ENCODE measurements at places on chromosomes 16 and 17.
A peak's percentile ranks its signal among the peaks of the same experiment; 100 is the strongest.

DNA sequence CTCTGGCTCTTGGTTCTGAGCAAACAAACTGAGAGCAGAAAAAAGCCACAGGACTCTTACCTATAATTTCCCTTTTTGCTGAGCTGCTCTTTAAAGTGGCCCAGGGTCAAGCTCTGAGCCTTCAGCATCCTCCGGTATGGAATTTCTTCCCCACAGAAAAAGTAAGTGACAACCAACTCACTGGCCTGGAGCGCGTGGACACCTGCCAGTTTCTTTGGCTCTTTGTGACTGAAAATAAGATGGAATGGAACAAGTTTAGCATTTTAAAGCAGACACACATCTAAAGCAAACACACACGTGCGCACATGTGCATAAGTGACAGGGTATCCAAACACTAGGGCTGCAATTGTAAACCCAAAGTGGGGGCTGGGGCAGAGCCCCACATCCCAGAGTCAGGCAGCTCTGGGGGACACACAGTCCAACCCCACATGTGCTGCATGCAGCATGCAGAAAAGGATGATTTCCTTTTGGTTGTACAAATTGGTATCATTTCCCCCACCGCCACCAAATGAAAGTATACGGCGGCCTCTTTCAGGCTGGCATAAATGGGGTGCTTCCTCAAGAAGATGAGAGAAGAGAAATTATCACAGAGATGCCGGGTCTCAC is 27.5 kb downstream of the AXIN2 start:
- no peak for DNase-seq

GRCh38 chr17:81808778-81809555 is 5.0 kb downstream of the GCGR start:
- DNase-seq, result no peak

DNA sequence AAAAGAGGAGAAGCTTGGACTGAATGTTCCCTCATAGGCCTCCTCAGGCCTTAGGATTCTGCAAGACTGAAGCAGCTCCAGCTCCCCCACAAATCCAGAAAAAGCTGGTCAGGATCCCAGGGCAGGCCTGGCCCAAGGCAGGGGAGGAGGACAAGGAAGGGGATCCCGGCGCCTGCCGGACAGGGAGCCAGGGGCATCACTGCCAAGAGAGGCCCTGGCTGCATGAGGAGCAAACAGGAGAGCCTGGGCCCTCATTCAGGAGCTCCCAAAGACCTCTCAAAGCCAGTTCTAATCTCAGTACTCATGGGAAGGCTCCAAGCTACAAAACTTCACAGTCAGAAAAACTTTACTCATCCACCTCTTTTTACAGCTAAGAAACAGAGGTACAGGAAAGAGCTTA is 67.3 kb downstream of the ZNF423 start:
- DNase-seq, result no peak

- peak; percentile 34 for DNase-seq
These were observed 141.1 kb downstream of the RGS9 start for GRCh38 chr17:65278050-65278819.

DNA sequence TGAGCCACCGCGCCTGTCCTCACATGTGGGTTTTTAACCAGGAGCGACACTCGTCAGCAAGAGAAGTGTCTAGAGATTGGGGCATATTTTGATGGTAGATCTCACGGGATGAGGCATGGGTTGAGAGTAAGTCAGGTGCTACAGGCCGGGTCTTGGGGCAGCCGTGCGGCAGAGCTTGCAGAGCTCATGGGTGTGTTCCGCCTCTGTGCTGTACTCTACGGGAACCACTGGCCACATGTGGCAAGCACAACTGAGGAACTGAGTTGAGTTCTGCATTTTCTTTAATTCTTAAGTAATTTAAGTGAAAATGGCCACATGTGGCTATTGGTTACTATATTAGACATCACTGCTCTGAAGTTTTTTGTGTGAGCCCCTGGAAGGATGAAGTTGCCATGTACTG is 9.6 kb downstream of the CLUAP1 start:
- no peak for DNase-seq

GRCh38 chr16:81457326-81458133 is 12.9 kb downstream of the CMIP start:
- DNase-seq, result no peak

DNA sequence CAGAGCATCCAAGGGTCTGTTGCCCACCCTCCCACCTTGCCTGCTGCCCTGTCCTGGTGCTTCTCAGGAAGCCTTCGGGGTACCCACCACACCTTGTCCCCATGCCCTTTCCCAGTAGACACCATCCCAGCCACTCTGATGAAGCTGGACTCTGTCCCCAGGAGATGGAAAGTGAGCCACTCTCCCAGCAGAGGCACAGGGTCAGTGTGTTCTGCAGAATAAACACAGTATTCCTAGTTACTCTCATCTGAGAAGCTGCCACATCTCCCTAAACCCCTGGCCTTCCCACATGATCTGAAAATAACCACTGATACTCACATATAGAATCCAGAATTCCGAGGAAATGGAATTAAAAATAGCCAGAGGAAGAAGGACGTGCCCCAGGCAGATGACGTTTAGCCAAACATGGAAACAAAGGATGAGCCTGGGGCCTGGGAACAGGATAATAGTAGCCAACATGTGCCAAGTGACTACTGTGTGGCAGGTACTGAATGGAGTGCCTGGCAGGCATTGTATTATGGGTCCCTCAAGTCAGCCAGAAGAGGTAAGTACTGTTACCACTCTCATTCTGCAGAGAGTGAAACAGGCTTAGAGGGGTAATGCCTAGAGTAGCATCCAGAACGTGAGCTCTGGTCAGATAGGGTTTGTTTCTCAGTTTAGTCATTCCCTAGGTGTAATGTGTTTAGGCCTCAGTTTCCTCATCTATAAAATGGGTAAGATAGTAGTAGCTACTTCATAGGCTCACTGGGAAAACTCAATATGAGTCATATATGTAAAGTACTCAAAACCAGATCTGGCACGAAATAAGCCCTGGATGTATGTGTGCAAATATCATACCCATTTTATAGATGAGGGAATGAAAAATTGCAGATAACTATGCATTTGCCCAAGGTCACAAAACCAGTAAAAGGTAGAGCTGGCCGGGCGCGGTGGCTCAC is 20.8 kb upstream of the PEMT start:
- no peak for DNase-seq

GRCh38 chr17:81697261-81698044 is 5.7 kb upstream of the MRPL12 start:
- no peak for DNase-seq

GRCh38 chr17:62871291-62871690 is 63.2 kb upstream of the MARCHF10 start:
- DNase-seq, result no peak

GRCh38 chr17:21816592-21817567 is 124.6 kb downstream of the KCNJ18 start:
- no peak for DNase-seq

GRCh38 chr16:56603589-56603988 is 4.8 kb upstream of the MT2A start:
- DNase-seq, result no peak

DNA sequence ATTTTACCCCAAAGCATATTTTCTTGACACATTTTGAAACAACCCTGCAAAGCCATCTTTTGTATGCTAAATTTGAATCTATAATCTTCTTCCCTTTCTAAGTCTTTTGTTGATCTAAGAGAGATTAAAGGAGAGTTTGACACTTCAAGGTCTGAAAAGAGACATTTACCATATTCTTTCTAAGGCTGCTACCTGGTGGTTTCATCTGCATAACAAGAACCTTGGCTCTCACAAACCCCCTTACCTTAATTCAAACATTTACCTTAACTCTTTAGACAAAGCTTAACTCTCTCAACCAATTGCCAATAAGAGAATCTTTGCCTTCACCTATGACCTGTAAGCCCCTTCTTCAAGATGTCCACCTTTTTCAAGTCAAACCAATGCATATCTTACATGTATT is 1143.6 kb downstream of the CDH11 start:
- no peak for DNase-seq

- no peak for DNase-seq
These were observed 340.3 kb downstream of the FOXL1 start for GRCh38 chr16:86918637-86919036.

- DNase-seq, result no peak
These were observed 260.6 kb downstream of the ABCC12 start for GRCh38 chr16:47895146-47895545.

- DNase-seq, result no peak
These were observed 5.5 kb upstream of the MXRA7 start for GRCh38 chr17:76716146-76716838.

DNA sequence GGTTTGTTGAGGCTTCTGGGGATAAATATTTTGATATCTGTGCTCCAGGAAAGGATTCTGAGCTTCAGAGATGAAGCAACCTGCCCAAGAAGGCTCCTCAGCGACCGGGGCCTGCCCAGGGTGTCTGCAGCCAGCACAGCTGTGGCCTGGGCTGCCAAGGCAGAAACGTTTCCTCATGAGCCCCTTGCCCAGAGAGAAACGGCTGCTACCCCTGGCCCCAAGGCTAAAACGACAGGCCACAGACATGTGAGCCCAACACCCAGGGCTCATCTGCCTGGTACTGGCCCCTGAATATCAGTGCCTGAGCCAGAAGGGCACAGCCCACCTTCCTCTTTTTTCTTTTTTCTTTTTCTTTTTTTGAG is 45.4 kb upstream of the RASD1 start:
- no peak for DNase-seq

All from stimulated activated CD4-positive, alpha-beta T cell treated with anti-CD3 and anti-CD28 coated beads, Interleukin-2, amount 100 ng/mL, for 24 hours (primary cell).